Activated CD8-positive, alpha-beta memory T cell treated with anti-CD3 and anti-CD28 coated beads for 4 hours (primary cell): ENCODE measurements at places on chromosomes 2 and 18.

- no peak for DNase-seq
These were observed 66.4 kb upstream of the RAB6C start for GRCh38 chr2:129912871-129913694.

- no peak for DNase-seq
These were observed 41.0 kb downstream of the SLC14A2 start for GRCh38 chr18:45656194-45656770.

GRCh38 chr2:224025874-224026273 is 13.2 kb downstream of the SERPINE2 start:
- DNase-seq: peak; percentile 34

GRCh38 chr18:5546660-5547059 is 2.9 kb upstream of the EPB41L3 start:
- no peak for DNase-seq

DNA sequence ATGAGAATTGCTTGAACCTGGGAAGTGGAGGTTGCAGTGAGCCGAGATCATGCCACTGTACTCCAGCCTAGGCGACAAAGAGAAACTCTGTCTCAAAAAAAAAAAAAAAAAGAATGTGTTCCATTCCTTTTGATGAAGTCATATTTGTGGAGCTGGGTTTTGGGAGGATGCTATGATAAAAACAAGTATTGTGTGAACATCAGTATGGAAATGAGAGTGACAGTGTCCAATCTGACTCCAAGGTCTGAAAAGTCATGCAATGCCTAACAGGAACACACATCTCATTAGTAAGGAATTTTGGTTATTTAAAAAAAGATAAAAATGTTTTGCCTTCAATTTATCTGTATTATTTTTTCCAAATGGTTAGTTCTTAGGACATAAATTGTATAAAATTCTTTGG is 11.8 kb downstream of the GCFC2 start:
- no peak for DNase-seq

DNA sequence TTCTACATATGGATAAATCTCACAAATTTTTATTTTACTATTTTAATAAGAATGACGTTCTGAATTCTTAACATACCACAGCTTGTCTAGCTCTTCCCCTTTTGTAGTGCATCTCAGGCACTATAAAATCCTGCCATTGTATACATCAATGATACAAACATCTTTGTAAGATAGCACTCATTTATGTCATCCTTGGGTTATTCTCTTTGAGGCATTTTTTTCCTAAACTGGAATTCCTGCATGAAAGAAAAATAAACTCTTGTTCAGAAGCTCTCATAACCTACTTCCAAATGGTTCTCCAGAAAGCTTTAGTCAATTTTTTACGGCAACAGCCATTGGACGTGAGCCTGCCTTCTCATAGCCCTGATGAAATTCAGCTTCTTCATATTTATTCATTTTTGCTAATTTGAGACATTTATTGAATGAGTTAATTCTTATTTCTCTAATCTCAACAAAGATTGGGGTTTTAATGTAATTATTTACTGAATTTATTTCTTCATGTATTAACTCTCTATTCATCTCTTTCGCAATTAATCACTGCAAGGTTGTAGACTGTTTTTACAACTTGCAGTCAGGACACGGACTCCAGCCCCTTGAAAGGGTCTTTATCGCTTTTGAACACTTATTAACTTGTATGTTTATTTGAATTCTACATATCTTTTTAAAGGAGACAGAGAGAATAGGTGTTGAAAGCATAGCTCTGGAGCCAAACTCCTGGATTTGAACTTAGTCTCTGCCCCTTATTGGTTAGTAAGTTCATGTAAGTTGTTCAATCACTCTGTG is 57.6 kb upstream of the PARD3B start:
- DNase-seq: no peak

- no peak for DNase-seq
These were observed 6.4 kb downstream of the NLRC4 start for GRCh38 chr2:32258242-32258641.

GRCh38 chr18:75135158-75135725 is 73.7 kb downstream of the PTGR3 start:
- DNase-seq: no peak
